ENCODE measurements at places on chromosomes 6 and 20.

- no peak for DNase-seq
Observed at GRCh38 chr6:11346516-11346915, 114.0 kb upstream of the NEDD9 start.

DNA sequence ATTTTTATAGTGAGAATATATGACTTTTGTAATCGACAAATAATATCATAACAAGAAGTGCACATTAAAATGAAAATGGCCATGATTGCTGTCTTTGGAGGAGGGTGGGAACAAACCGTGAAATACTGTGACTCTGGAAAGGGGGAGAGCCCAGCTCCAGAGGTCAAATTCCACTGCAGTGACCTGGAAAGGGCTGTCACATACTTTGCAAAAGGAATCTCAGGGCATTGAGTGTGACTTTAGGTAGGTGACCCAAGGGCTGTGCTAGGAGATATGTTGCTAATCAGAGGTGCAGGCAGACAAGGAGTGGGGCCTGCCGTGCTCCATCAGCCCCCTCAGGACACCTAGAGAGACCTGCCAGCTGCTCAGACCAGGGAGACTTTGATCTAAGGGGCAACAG, 28.1 kb upstream of the BMP7 start:
- no peak for DNase-seq

DNA sequence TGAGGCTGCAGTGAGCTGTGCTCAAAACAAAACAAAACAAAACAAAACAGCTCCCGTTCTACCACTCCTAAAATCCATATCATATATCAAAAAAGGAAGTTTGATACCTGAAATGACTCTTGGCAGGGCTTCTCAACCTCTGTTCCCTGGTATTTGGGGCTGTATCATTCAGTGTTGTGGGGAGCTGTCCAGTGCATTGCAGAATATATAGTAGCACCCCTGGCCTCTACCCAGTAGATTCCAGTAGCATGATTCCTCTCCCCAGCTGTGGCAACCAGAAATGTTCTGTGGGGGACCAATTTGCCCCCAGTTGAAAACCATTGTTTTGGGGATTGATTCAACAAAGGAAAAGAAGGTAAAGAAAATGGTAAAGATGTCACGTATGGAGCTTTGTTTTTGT, 238.9 kb downstream of the PRL start:
- no peak for DNase-seq

DNA sequence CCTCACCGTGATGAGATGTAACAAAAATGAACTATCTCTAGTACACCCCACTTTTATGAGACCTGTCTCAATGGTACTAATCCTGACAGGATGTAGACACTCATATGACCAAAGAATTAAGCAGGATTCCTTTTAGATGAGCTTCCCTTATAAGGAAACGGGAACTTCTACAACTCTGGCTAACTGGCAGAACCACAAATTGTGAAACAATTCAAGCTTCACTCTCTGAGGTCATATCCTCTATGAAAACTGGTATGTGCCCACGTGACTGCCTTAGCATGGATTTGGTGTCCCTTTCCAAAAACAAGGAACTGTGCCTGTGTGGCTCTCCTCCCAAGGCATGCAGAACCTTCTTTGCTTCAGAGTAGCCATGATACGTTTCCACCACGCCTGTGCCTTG, 14.1 kb upstream of the CPNE5 start:
- no peak for DNase-seq

DNA sequence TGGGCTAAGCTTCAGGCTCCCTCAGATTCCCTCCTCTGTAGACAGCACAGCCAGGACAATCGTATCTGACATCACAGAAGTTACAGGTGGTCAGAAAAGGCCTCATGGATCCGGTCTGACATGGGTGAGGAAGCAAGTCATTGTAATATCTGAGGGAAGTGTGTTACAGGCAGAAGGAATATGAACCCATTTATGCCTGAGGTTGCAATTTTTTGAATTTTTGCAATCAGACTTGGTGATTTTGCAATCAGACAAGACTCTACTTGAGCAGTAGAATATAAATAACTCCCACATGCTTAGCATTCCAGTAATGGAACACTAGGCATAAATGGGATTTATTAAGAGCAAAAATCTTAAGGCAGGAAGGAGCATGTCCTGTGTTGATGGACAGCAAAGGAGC, 52.1 kb downstream of the CBLN4 start:
- no peak for DNase-seq

DNA sequence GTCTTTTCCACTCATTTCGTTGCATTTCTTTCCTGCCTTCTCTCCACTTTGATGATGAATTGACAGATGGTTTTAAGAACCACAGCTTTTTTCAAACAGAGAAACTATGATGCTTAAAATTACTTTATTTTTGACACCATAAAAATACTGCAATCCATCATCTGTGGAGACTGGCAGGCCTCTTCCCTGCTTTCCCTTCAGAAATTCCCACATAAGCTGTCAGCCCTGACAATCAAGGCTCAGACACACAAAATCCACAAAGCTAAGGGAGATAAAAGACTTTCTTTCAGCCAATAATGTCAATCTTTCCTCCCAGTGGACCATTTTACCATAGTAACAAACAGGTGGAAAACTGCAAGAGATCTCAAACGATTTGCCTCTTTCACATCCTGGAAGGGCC, 82.4 kb downstream of the IPCEF1 start:
- no peak for DNase-seq

DNA sequence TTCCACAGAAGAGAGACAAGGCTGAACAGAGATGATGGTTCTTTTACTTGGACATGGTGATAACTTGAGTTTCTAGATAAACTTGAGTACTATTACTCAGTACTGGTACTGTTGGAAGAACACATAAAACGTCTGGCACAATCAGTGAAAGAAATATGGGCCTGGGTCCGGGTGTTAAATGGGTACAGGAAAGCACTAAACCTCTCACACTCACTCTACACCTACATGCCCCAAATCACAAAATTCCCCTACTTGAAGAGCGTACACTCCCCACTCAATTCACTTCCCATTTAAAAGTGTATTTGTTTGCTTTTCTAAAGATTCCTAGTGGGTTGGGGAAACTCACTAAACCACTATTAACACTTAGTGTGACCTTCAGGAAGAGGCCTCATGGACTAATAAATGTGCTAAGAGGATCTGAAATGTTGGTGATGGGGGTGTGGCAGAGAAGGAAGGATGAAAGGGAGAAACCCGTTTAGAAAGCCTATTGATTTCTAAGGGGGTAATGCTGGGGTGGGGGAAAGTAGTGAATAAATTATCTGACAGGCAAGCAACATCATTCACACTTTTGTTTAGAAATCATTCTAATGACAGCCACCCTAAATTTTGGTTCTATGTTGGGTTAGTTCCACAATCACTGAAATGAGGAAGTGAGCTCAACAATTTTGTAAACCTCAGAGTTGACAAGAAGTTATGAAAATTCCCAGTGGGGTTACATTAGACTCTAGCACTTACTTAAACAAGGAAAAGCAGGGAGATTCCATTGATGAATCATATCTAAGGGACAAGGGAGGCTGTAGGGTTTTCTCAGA, 222.6 kb upstream of the MARCKS start:
- DNase-seq, result no peak

GRCh38 chr6:3381233-3381921, 75.5 kb downstream of the SLC22A23 start:
- DNase-seq, result no peak

GRCh38 chr6:23202207-23202606, 632.8 kb downstream of the HDGFL1 start:
- DNase-seq, result no peak

GRCh38 chr20:25402583-25402982, 4.9 kb upstream of the GINS1 start:
- DNase-seq, result no peak

DNA sequence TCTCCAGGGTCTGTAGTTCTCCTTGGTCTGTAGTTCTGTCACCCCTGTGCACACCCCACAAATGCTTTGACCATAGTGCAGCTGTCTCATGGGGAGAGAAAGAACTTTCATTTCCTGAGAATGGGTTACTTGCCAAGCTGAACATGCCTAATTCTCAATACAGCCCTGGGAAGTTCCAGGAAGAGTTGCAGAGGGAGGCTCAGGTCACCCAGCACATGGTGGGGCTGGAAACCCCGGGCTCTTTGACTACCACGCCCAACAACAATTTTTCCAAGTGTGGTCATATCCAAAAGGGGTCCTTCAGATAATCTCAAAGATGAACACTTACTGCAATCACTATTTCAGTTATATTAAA, 2.2 kb upstream of the PTPRA start:
- DNase-seq, result no peak

DNA sequence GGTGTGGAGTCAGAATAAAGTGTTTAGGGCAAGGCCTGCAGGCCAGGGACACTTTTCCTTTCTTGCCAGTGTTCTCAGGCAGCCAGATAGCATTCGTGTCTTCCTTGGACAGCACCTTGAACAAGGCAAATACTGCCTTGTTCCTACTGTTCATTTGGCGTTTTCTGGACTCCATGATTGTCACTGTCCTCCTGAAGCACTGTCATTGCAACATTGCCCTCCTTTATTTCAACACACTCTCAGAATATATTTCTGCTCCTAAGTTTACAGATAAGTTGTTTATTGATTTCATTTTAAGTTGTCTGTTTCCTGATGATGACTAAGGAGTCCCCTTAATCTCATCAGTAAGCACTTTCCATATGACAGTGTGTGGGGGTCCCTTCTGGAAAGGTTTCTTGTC, 15.1 kb upstream of the DEF6 start:
- DNase-seq, result no peak

DNA sequence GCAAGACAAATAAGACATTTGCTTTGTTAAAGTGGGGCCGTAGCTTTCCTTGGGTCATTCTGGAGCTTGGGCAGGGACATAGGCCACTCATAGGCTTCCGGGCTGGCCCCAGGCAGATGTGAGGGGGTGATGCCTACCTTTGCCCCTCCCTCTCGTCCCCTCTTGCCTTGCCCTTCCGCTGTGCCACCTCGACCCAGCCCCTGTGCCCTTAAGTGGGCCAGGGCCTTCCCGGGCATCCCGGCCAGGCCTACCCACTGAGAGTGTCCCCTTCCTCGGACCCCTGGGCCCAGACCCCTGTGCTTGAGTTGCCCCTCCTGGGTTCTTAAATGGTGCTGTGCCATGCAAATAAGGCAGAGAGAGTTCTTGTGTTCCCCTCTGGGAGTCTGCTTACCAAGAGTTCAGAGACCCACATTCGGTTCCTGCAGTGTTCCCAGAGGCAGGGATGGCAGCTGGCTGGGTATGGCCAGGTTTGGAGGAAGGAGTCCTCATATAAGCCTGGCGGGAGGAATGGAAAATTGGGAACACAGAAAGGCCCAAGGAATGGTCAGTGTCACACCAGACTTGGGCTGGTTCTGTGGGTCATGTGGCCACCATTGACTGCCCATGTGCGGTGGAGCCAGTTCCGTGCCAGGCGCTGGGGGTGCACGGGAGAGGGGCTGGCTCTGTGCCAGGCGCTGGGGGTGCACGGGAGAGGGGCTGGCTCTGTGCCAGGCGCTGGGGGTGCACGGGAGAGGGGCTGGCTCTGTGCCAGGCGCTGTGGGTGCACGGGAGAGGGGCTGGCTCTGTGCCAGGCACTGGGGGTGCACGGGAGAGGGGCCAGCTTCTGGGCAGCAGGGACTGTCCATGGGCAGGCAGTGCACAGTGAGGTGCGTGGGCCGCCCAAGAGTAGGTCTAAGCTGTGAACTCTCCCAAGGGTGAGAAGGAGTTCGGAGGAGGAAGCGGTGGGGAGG, 173.5 kb upstream of the SNX9 start:
- DNase-seq, result no peak

GRCh38 chr20:53179749-53180148, 207.6 kb downstream of the TSHZ2 start:
- no peak for DNase-seq

- no peak for DNase-seq
Observed at GRCh38 chr6:132192631-132193030, 208.6 kb downstream of the MOXD1 start.

- DNase-seq, result no peak
Observed at GRCh38 chr6:17450832-17451231, 57.4 kb downstream of the CAP2 start.

DNA sequence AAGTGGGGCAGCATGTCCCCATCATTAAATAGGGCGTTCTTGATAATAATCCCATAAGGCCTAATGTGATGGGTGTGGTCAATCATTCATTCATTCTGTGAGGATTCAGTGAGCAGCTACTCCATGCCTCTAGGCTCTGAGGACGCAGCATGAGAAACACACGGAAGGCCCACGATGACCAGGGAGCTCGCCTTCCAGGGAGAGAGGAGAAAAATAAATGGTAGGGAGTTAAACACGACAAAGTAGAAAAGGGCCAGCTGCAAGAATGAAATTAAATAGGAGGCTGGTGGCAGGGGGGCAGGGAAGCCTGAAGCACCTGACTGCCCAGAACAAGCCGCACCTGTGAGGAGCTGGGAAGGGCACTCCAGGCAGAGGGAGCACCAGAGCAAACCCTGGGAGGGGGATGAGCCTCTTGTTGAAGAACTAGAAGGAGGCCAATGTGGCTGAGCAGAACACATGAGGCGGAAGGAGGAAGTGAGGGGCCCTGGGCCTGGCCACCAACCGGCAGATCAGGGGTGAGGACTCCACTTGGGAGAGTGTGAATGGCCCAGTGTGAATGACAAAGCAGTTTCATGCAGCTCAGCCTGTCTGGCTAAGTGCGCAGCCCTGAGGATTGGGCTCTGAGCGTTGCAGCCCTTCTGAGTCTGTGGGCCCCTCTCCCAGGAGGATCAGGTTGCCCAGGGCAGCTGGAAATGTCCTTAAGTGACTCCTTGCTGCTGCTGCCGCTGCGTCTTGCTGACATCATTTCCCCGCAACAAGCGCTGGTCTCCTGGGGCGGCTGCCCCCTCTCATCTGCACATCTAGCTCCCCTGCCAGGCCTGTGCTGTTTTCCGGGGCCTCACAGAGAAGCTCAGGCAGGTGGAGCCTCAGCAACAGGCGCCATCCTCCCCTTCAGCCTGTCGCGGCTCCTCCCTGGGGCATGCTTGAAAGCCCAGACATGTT, 99.9 kb downstream of the CDH26 start:
- no peak for DNase-seq

GRCh38 chr6:110320307-110320706, 37.8 kb downstream of the METTL24 start:
- DNase-seq, result no peak

GRCh38 chr6:92110403-92110802, 1309.0 kb downstream of the EPHA7 start:
- no peak for DNase-seq

DNA sequence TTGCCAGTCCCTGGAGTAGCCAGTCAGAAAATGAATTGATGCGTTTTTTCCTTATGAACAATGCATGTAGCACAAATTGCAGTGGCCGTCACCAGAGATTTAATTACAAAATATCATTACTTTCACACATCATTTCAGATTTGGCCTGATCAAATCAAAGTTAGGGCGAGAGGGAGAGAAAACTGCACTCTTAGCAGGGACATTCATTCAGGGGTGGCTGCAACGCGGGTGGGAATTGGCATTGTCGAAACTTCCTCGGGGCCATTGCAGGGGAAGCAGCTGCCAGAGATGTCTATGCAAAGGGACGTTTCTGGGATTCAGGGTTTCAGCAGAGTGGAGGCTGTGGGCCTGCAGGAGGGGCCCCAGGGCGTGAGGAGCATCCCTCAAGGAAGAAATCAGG, 76.5 kb upstream of the TOP1 start:
- no peak for DNase-seq
